Fibroblast of the aortic adventitia (primary cell): ENCODE measurements at places on chromosomes 1 and 21. TPM values are rescaled to one million over a fixed set of nuclear protein-coding genes. Genes with fewer than 3 reads are reported as not detected.

The KRTAP22-1 gene
- not detected in 2 replicates for total RNA-seq

The MAP1LC3C gene
- 0.09 TPM in 1 of 2 replicates, not detected in the other for total RNA-seq

The ERICH3 gene
- total RNA-seq: not detected in 2 replicates

The RBM11 gene
- total RNA-seq: not detected in 2 replicates

The LCE1C gene
- total RNA-seq: not detected in 2 replicates

The DNAJC28 gene
- 2.7 and 3.7 TPM in 2 replicates for total RNA-seq

The SYT11 gene
- total RNA-seq: 19.5 and 48.6 TPM in 2 replicates

The CYP4Z1 gene
- not detected in 2 replicates for total RNA-seq

The LRRC8B gene
- total RNA-seq: 0.41 and 2.5 TPM in 2 replicates

The SLAMF8 gene
- total RNA-seq: not detected in 2 replicates
